Stimulated activated CD4-positive, alpha-beta T cell treated with anti-CD3 and anti-CD28 coated beads, TNF-alpha, amount 100 ng/mL, for 4 hours (primary cell): ENCODE measurements at places on chromosomes 12 and 14.

DNA sequence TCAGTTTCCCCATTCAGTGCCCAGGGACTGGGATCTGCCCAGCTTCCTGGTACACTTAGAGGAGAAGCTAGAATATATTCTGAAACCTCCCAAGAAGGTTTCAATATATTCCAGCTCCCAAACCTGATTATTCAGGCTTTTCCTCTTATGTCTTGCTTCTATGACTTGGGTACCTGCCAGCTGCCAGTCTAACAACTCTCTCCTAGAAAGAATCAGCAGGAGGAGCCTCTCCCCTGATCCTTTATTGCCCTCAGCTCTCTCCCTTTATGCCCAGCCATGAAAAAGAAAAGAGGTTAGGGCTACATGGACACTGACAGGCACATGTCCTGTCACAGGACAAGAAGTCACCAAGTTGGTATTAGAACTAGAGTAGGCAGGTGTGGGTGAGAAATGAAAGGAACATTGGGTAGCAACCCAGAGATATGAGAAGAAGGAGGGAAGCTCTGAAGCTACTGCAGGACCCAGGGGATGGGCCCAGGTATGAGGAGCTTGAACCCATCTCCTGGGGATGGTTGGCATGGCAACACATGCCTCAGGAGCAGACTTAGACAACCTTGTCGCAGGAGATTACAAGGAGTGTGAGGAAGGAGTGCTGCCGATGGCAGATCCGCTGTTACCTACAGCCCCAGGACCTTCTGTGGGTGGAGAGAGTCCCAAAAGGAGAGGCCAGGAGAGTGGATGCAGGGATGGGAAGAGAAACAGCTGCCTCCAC is 2.0 kb upstream of the CACNB3 start:
- DNase-seq = no peak

DNA sequence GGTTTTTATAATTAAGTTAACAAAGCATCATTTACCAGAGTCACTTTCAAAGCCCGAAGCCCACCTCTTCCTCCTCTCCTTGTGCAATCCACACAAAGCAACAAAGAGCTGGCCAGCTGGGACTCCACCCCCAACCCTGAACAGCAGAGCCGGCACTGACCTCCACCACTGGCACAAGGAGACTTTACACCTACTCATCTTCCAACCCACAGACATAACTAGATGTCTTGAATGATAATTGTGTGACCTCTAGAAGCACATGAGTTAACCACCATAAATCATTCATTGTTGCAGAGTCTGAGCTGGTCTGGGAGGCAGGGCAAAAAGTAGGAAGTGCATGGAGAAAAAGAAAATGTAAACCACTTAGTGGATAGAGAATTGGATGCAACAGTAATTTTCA is 72.2 kb downstream of the ST8SIA1 start:
- no peak for DNase-seq

DNA sequence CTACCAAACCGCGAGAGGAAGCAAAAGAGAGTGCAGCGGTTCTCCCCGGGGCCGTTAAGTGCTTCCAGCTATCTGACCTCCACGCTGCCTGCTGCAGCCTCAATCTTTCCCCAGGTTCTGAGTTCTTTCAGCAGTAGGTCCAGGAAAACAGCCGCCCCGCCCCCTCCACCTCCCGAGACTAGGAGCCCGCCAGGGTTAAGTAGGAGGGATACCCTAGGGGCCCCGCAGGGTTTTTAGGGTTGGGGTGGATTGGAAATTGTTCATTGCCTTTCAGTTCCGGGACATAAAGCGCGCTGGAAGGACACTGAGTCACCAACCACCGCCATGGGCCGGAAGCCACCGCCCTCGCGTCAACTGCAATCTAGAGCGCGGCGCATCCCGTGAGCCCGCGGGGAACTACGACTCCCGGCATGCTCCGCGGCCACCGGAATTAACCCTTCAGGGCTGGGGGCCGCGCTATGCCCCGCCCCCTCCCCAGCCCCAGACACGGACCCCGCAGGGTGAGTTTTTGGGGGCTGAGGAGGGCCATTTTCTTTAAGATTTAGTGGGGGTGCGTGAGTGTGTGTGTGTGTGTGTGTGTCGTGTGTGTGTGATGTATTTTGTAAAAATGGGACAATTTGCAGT is at the start of gene MYL6B:
Gene MYL6B (plus strand): TSS at position 456 of the 624 bp plus-strand sequence. CDS start 1,332 bp downstream, outside the sequence.
- peak; percentile 86 for DNase-seq

DNA sequence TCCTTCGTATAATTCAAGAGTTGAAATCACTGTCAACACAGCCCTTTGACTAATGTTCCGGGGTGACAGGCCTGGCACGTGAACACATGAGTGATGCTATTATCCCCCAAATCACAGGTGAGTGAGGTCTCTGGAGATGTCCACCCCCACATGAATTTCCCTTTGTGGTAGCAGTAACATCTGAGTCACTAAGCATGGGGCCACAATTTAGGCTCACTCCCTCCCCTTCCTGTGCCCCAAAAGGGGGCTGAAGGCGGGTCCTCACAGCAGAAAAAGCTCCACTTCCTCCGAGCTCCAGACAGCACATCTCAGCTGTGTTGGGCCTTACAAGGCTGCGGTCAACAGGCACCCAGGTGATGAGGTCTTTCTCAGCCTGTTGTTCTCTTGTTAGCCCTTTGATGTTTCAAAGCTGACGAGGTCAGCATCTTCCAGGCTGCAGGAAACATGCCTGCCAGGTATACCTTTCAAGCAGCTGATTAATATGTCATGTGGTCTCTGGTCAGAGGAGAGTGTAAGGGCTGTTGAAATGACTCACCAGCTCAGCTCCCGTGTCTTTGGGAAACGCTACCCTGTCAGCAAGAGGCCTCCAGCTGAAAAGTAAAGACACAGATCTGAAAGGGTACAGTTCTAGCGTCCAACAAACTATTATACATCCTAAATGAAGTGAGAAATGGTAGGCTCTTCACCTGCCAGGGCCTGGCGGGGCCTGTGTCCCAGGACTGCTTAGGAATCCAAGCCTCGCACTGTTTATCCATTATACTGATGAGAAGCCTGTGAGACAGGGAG is 107.3 kb downstream of the ZFP36L1 start:
- peak; percentile 52 for DNase-seq

DNA sequence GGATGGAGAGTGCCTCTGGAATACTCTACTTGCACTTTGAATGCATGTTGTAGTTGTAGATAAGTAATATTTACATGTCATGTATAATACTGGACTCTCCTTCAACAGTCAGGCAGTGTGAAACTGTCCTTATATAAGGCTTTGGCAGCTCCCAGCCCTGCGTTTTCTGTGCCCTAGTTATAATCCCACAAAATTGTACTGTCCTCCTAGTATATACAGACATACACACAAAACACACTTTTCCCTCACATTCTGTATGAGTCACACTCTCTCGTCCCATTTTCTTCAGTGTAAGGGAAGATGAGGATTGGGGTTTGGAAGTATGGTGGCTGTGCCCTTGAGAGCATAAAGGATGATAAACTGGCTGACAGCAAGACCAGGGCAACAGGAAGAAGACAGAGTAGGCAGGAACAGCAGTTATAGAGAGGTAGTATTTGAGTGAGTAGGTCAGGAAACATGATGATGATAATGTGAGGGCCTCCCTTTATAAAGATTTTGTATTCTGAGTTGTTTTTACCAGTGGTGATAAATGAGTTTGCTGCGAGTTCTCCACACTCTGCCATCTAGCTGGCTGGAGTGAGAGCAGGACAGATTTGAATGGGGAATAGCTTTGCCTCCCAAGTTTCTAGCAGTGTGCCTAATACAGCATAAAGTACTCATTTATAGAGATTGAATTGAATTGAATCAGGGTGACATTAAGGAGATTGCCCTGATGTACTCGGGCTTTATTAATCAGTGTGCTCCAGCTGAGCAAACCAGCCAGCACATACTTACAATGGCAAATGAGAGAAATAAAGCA is 5.0 kb downstream of the CREBL2 start:
- DNase-seq = no peak

DNA sequence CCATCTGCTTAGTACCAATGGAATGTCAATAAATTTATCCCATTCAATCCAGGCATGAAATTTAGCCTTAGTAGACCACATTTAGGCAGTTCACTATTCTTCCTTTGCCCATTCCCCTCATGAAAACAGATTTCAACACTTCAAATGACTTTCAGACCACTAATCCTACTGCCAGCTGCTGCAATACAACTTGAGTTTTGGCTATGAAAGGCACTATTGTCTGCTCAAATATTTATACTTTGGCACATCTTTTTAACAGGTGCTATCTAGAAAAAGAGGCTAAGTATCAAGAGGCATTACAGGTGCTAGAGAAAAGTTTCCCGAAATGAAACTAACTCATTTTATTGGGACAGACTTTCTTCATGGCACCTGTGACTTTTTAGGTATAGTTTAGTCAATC is 499.8 kb downstream of the C12orf50 start:
- no peak for DNase-seq

DNA sequence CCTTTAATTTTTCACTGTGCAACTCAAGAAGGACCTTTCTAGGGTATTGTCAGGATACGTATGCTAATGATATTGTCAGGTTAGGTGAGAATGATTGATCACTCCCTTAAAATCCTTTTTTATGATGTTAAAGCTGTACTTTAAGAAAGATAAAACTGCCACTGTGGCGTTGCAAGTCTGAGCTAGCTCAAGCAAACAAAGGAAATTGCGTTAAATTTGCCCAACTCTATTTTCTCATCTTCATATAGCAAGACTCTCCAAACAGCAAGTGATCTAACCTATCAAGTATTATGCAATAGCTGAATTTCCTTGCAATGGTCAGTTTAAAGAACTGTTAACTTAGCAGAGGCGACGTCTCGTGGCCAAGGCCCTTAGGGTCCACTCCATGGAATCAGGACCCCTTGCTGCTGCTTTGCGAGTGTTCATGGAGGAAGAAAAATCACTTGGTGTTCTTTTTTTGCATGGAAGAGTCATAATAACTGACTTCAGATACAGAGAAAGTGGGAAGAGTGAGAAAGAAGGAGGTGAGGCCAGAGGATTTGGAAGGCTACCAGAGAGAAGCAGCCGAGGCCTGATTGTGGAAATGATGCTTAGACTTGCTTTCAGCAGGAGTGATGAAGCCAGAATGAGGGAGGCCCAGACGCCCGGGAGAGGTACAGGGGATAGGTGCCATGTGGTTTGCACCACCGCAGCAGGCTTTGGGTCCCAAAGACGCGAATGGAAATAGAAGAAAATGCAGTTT is 2.5 kb downstream of the TRAF3 start:
- DNase-seq = no peak

DNA sequence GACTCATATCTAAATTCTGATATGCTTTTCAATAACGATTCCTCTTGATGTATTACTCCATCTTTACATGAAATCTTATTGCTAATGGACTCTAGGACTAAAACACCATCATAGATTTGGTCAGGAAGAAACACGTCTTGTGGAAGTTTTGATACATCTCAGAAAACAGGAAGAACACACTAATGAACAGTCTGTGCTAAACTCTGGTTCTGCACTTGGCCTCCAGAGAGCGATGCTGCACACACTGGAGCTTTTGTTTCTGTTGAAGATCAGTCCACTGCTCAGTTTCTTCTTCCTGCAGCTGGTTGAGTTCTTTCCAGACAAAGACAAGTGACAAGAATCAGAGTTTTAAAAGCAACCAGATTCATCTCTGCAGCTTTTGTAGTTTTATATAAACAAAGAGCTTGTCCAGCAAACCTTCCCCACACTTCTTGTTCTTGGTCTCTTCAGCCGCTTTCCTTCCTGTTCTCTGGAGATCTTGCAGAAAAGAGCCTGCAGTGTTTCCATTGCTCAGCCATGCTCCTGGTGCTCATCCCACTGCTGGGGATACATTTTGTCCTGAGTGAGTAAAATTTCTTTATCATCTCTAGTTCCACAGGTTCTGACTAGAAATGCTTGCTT is 229.1 kb upstream of the OR4E1 start:
- no peak for DNase-seq

DNA sequence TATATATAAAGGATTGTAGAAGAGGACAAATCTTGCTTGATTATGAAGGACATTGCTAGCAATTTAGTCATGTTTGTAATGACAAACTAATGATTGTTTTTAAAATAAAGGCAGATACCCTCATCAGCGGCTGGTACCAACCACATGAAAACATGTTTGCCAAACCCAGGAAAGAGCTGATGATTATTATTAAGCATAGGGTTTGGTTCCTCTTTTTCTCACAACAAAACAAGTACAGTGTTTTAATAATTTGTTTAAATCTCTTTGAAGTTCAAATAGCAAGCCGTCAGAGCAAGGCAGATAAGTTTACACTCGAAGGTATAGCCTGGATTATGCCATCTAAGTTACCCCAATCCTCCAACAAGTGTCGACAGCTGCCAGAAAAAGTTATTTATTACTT is 5.3 kb upstream of the SINHCAF start:
- DNase-seq = no peak

GRCh38 chr12:6529291-6529737 is 5.0 kb upstream of the GAPDH start:
- DNase-seq = no peak

DNA sequence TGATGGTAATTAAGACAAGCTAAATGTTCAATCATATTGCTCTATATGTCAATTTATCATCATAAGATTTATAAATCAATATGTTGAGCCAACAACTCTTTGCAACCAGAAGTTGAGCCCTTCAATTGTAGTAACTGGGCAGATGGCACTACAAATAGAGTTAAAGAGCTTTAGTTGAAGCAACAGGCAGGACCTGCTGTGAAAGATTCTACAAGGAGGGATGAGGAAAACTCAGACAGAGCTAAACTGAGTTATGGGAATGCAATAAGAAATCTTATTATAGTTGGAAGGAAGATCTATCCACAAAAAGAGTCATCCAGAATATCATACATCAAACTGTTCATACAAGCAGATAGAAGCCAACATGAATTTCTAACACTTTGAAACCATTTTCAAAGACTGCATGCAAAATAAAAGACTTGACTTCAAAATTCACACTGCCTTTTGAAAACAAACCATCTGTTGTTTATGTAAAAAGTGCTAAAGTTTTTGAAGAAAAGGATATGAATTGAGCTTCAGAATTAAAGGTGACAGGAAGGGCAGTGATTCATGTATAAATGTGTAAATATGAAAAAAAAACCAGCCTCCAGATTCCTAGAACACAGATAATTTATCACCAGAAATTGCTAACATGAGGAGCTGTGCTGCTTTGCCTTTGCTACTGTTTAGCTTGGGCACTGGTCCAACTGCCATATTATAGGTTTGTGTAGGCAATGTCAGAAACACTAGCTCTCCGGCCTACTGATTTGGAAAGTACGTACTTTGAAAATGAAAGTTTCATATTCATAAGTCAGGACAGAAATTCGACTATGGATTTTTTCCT is 133.2 kb downstream of the SLC35F4 start:
- DNase-seq = no peak

- no peak for DNase-seq
Measured at GRCh38 chr12:2877953-2878732, 1.1 kb downstream of the RHNO1 start.

- DNase-seq = no peak
Measured at GRCh38 chr14:55306938-55307589, 35.8 kb downstream of the FBXO34 start.

- DNase-seq = no peak
Measured at GRCh38 chr12:115235880-115236279, 551.9 kb upstream of the TBX3 start.

- DNase-seq = no peak
Measured at GRCh38 chr14:80387563-80387981, 176.3 kb upstream of the DIO2 start.

- DNase-seq = no peak
Measured at GRCh38 chr12:127750076-127750840, 516.7 kb upstream of the TMEM132C start.
